ENCODE measurements at places on chromosomes 2 and 18. TPM values are rescaled to one million over a fixed set of nuclear protein-coding genes. Genes with fewer than 3 reads are reported as not detected.

STRADB gene
- 40.5 TPM for total RNA-seq

WDR35 gene
- 16.2 TPM for total RNA-seq

NCL gene
- 1,269 TPM for total RNA-seq

LYPD6 gene
- total RNA-seq: 3.0 TPM

MORN2 gene
- total RNA-seq: 6.7 TPM

PLCD4 gene
- total RNA-seq: 0.42 TPM

SLC8A1 gene
- 1.7 TPM for total RNA-seq

ITPRIPL1 gene
- total RNA-seq: 16.3 TPM

TUBA4B gene
- total RNA-seq: not detected

SNED1 gene
- total RNA-seq: 1.8 TPM

AQP12A gene
- total RNA-seq: not detected

BOK gene
- 33.9 TPM for total RNA-seq

Data from H9 (cell line).